Hypothalamus (tissue), 51 donors: ENCODE measurements at places on chromosomes 4 and X.

DNA sequence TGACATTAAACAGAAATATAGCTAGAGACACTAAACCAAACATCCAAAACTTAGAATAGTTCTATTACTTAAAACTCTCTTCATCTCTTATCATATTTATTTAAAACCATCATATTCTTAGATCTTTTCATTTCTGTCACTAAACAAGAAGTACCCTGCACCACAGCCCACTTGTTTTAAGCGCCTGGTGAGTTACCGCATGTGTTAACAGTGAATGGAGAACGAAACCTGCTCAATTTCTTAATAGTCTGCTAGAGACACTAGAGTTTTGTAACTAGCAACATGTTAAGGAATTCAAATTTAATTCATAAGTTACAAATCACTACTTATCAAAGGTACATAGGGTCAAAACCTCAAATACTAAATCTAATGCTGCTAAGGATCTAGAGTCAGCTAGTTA lies 111.5 kb downstream of the FBXW7 start:
- DNase-seq: no peak

- no peak for DNase-seq
These were observed 4.3 kb downstream of the RHOH start for GRCh38 chr4:40200875-40201801.

DNA sequence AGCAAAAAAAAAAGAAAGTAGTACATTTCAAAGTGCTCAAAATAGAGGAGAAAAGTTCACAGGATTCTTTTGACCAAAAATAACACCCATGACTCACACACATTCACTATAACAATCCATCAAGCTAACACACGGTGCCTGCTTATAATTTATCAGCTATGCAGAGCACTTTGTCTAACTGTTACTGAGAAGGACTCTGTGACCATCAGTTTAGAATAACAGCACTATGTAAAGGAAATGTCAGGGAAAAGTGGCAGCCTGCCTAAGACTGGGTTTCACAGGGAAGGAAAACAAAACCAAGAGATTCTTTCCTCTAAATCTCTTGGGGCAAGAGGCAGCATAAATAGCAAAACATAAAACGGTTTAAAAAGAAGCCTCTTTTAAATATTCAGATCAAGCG lies 54.8 kb downstream of the CCDC149 start:
- no peak for DNase-seq

DNA sequence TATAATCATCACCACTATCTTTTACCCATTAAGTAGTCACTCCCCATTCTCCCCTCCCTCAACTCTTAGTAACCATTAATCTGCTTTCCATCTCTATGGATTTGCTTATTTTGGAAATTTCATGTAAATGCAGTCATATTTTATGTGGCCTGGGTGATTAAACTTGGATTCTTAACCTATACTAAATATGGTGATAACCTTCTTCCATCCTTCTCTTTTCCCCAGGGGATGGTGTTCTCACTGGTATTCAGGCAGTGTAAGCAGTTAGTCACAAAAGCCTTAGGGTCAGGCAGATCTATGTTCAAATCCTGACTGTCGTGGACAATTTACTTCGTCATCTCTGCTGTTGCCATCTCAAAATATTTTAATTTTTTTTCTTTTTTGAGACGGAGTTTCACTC lies 29.6 kb downstream of the RAB40AL start:
- no peak for DNase-seq

DNA sequence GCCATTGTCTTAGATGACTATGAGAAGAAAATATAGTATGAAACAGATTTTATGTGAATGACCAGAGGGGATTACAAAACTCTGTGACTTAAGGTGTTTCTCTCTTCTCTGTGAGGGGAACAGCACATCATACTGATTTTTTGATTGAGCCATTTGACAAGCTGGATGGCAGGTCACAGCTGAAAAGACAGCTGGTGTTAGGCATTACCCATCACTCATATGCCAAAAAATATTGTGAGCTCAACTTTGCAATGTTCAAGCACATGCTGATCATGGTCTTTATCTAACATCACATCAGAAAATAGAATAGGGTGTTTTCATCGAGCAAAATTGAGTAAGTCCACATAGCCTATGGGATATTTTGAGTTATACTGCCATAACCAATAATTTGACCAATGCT lies 86.7 kb upstream of the TECRL start:
- DNase-seq: no peak

- no peak for DNase-seq
These were observed 64.3 kb upstream of the GABRE start for GRCh38 chrX:152038804-152039203.

DNA sequence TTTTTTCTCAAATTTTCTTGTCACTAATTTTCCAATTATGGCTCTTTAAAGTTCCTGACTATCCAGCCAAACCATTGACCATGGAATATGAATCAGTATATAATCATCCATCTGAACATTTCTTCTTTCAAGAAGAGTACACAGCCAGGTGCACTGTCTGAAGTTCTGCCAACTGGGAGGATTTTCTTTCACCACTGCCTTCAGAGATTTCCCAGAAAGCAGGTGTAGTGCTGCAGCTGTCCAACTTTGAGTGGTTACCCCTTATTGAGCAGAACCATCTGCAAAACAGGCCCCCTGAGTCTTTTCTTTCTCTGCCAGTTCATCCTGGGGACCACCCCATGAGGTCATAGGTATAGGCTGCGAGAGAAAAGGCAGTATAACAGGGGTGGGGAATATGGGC lies 1213.2 kb downstream of the RAPGEF2 start:
- DNase-seq: no peak

- DNase-seq: no peak
These were observed 62.2 kb upstream of the DMD start for GRCh38 chrX:33273535-33273934.

- DNase-seq: no peak
These were observed 4.9 kb downstream of the ZNF275 start for GRCh38 chrX:153338836-153339235.

DNA sequence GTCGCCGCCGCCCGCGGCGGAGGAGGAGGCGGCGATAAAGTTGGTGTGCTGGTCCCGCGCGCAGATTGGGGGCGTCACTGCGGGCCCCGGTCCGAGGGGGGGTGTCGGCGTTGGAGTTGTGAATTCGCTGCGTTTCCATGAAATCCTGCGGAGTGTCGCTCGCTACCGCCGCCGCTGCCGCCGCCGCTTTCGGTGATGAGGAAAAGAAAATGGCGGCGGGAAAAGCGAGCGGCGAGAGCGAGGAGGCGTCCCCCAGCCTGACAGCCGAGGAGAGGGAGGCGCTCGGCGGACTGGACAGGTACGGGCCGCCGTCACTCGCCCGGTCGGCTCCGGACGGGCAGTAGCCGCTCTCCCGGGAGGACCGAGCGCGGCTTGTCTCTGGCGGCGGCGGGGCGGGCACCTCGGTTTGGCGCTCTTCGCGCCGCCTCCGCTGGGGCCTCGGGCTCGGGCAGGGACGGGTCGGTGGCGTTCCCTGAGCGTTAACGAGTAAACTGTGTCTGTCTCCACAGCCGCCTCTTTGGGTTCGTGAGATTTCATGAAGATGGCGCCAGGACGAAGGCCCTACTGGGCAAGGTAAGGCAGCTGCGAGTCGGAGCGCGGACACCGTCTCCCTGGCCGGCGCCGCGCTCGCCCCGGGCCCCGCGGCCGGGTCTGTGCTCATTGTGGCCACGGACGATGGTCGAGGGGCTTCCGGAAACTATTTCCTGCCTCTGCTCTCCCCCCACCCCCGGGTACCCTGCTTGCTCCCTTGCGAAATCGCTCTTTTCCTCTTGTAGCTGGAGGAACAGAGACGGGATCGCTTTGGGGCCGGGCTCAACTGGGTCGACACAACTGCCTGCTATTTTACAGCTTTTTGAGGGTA lies 658 bp downstream of the KDM6A start:
- peak; percentile 30 for DNase-seq

DNA sequence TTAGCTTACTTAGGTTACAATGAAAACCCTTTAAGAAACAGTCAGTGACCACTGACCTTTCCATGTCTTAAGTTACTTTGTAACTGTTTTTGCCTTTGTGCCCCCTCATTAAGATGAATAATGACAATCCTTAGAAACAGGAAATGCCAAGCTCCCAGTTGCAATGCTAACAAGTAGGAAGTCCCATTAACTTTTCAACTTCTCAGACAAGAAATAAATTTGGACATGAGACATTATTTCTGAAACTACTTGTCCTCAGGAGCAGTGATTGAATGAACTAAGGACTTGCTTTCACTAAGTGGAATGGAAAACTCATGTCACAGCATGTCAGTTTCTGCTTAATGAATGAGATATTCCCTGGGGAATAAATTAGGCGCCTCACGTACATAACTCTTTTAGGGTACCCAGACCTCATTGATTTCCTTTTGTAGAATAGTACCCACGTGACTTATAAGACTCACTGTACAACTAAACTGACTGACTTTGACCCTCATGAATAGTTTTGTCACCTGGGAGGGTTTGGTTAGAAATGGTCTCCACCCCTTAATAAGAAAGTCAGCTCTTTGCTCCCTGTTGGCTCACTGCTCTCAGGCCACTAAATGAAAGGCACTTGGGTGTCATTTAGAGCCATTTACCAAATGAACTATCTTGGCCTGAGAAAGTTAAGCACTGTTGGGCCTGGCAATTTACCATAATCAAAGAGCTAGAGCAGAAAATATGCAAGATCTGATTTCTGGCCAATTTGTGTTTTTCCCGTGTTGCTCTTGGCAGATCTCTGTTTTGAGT lies 383.9 kb downstream of the RPA4 start:
- DNase-seq: no peak

GRCh38 chrX:13808865-13809264 lies 8.0 kb downstream of the GPM6B start:
- DNase-seq: no peak

DNA sequence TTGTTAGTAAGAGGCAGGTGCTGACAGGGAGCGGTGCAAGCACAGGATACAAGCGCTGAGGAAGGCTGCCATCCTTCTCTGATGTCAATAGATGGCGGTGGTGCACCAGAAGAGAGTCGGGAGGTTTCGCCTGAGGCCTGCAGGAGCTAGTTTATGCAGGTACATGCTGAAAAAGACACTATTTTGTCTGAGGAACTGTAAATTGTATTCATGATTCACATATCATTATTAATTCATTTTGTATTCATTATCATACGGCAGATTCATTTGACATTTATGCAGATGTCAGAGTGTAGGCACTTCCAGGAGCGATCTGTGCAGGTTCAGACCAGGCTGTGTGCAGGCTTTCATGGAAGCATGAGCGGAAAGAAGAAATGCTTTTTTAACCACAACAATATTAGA lies 824.0 kb downstream of the STIM2 start:
- peak; percentile 28 for DNase-seq

DNA sequence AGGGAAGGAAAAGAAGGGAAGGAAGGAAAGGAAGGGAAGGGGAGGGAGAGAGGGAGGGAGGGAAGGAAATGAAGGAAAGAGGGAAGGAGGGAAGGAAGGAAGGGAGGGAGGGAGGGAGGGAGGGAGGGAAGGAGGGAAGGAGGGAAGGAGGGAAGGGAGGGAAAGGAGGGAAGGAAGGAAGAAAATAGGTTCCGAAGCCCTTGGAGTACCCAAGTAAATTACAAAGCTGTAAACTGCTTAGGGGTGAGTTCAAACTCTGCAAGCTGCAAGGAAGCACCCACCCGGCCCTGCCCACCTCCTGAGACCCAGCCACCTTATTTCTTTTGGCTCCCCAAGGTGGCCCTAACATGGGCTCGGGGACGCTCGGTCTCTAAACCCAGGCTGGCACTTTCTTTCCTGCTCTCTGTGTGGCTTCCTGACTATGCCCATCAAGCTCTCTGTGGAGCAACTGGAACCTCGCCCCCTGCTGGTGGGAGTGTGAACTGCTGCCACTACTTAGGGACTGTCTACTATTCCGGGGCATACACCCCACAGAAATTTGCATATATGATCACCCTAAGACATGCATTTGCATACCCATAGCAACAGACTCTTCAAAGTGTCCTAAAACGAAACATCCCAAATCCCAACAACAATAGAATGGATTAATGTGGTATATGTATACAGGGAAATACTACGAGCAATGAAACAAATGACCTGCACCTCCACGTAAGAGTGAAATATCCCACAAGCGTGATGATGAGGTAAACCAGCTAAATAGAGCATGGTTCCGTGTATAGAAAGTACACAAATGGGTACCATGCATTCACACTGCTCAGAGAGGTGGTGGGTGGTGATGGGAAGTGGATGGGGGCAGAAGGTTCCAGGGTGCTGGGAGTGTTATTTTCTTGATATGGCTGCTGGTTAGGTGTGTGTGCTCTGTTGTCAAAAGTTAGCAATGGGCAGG lies 151.7 kb upstream of the TBL1X start:
- DNase-seq: peak; percentile 9

GRCh38 chr4:7554905-7555304 lies 120.2 kb upstream of the PSAPL1 start:
- no peak for DNase-seq

- DNase-seq: no peak
These were observed 171.0 kb downstream of the DHX15 start for GRCh38 chr4:24413311-24413784.

- DNase-seq: no peak
These were observed 150.3 kb downstream of the GPAT3 start for GRCh38 chr4:83686166-83686565.

DNA sequence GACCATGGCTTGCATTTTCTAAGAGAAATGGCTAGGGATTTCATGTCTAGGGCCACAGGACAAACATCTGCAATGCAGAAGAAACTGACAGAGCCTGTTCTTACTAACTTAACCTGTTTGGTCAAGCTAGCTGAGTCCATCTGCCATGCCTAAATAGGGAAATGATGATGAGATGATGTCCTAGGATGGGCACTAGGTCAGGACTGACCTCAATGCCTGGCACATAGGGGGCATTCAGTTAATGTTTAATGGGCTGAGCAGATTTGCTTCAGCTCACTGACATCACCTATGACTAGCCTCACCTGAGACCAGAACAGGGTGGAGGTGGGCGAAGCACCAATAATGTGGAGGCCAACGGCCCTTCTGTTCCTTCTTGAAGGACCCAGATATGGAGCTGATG lies 174.2 kb upstream of the SCML1 start:
- DNase-seq: no peak

- DNase-seq: no peak
These were observed 126.4 kb downstream of the SH3KBP1 start for GRCh38 chrX:19760841-19761512.

DNA sequence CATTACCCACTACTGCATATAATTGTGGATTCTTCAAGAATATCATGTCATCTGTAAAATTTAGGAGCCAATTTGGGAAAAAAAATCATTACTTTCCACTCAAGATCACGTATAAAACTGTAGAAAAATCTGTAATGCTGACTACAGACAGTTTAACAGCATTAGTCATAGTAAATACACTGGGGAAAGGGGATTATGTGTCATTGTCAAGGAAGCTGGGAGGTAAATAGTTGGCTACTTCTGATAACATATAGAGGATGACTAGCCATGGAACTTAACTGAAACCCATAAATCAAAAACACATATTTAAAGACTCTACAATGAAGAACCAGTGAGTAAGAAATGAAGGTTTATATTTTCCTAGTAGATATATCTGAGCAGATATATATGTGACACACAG lies 1666.4 kb upstream of the IGFBP7 start:
- DNase-seq: no peak

GRCh38 chr4:147717878-147718277 lies 14.0 kb upstream of the ARHGAP10 start:
- DNase-seq: no peak
